ENCODE measurements at places on chromosomes 16 and 17.

DNA sequence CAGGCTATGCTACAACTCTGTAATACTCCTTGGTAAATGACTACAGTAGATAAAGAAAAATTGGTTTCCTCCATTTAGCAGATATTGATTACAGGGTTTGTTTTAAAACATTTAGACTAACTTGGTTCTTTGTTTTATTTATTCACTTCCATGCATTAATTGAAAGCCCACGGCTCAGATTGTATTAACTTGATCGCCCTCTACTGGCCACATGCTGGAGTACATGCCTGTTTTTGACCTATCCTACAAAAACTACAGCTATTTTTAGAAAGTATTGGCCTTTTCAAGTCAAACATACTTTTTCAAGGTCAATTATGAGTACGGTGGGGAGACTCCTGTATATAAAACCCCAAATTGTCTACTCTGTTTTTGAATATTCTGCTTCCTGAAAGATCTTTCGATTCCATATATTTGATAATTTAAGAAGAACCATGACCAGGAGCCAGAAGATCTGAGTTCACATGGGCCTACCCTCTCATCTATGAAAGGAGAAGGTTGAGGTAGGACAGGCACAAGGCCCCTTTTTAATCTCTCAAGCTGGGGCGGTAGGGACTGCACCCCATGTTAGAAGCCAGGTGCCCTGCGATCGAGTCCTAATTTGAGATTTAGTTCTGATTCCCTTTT is 51.8 kb downstream of the CA10 start:
- DNase-seq = peak; percentile 3

GRCh38 chr16:83715217-83715920 is 92.4 kb upstream of the HSBP1 start:
- DNase-seq = no peak

GRCh38 chr17:73142872-73143381 is 21.9 kb upstream of the SSTR2 start:
- DNase-seq = no peak

DNA sequence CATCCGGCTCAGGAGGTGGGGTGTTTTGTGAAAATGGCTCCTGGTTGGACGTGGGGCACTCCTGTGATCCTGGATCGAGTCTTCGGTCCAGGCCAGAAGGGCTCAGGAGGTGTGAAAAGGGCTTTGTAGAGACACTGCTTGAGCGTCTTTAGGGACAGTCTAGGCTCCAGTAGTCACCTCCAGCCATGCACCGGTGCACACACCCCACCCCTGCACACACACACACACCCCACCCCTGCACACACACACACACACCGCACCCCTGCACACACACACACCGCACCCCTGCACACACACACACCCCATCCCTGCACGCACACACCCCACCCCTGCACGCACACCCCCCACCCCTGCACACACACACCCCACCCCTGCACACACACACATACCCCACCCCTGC is 19.1 kb downstream of the CHMP1A start:
- DNase-seq = no peak

GRCh38 chr16:88750854-88751253 is 34.2 kb downstream of the PIEZO1 start:
- DNase-seq = no peak

GRCh38 chr16:66103211-66103610 is 263.3 kb upstream of the CDH5 start:
- no peak for DNase-seq

- DNase-seq = no peak
Observed at GRCh38 chr16:48942996-48943395, 333.0 kb upstream of the N4BP1 start.

GRCh38 chr17:48066192-48066591 is 18.0 kb downstream of the NFE2L1 start:
- no peak for DNase-seq

DNA sequence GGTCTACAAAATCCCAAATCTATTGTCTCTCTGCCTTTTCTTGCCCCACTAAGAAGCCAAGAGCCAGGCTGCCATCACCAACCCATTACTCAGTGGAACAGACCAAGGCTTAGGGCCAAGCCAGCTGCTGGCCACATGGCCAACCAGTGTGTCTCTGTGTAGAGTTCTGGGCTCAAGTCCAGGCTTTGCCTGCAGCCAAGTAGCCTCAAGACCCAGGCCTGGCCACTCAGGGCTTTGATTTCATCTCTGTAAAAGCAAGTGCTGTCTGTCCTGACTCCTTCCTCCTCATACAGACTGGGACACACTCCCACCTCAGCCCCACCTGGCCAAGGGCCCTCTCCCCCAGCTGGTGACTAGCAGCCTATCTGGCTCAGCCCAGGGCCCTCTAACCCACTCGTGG is 14.6 kb downstream of the SREBF1 start:
- no peak for DNase-seq

DNA sequence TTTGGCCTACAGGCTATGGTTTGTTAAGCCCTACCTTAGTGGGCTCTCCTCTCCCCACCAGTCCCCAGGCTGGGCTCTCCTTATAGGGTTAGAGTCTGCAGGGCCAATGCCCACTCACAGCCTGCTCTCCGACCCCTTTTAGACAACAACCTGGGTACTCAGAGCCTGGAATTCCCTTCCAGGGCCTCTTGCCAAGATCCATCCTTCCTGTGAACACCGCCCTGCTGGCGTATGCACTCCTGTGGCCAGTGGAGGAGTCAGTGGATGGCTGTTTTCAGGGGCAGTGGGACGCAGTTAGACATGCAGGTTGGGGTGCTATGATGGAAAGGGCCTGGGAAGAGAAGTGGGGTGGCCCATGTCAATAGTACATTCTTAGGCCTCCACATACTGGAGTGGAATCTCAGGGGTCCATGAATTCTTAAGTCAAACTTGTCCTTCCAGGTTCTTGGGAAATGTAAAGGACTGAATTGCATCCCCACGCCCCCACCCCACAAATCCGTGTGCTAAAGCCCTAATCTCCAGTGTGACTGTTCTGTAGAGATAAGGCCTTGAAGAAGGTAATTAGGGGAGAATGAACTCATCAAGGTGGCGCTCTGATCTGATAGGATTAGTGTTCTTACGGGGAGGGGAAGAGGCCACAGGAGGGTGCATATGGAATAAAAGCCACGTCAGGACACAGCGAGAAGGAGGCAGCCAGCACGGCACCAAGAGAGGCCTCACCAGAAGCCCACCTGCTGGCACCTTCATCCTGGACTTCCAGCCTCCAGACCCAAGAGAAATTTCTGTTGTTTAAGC is 81.6 kb upstream of the CACNG5 start:
- DNase-seq = no peak

GRCh38 chr17:50304781-50305404 is 30.6 kb downstream of the TMEM92 start:
- DNase-seq = no peak

GRCh38 chr16:4733211-4733742 is 794 bp downstream of the ANKS3 start:
- no peak for DNase-seq

DNA sequence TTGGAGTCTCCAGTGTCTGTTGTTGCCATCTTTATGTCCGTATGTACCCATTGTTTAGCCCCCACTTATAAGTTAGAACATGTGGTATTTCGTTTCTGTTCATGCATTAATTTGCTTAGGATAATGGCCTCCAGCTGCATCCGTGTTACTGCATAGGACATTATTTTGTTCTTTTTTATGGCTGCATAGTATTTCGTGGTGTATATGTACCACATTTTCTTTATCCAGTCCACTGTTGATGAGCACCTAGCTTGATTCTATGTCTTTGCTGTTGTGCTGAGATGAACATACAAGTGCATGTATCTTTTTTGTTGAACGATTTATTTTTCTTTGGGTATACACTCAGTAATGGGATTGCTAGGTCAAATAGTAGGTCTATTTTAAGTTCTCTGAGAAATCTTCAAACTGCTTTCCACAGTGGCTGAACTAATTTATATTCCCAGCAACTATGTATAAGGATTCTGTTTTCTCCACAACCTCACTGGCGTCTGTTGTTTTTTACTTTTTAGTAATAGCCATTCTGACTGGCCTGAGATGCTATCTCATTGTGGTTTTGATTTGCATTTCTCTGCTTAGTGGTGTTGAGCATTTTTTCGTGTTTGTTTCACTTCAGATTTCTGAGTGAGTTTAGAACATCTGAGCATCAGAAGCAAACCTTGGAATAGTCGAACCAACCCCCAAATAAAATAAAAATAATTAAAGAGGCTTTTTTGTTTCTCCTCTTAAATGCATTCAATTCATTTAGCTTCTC is 304.7 kb downstream of the ZFHX3 start:
- no peak for DNase-seq

DNA sequence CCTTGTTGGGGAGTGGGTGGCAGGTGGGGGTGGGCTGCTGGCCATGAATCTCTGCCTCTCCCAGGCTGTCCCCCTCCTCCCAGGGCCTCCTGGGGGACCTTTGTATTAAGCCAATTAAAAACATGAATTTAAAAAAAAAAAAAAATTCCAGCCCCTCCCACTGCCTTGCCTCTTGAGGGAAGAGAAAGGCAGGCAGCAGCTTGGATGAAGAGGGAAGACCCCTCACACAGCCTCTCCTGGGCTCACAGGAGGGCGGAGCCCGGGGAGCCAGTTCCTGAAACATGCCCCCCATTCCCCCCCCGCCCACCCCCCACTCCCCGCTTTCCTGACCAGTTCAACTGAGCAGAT is 1.8 kb upstream of the TCAP start:
- no peak for DNase-seq

- no peak for DNase-seq
Observed at GRCh38 chr16:8894736-8895334, 12.7 kb downstream of the LITAFD start.

- no peak for DNase-seq
Observed at GRCh38 chr17:72004011-72004427, 116.8 kb upstream of the SOX9 start.

- no peak for DNase-seq
Observed at GRCh38 chr16:10663744-10664143, 31.0 kb downstream of the TEKT5 start.

DNA sequence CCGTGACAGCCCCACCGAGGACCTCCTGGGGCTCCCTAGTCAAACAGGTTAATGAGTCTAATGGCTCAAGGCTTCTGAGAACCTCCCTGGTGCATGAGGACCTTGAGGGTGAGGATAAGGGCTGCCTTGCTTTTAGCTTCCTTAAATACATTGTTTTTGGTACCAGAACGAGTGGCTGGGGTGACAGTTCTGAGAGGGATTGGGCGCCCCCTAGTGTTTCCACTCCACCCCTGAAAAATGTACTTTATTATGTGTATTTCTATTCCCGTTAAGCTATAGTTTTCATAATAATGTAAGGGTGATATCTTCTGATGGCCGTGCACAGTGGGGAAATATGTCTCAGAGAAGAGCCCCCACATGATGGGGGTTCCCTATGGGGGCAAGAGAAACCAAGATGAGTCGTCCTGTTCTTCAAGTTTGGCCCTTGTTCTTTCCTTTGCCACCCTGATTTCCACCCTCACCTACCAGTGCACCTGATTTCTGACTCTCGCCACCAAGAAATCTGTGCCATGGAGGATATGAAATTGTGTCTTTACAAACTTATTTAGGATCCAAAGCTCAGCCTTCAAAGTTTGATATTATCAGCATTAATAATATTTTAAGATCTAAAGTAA is 14.5 kb upstream of the VWA3A start:
- peak; percentile 64 for DNase-seq

DNA sequence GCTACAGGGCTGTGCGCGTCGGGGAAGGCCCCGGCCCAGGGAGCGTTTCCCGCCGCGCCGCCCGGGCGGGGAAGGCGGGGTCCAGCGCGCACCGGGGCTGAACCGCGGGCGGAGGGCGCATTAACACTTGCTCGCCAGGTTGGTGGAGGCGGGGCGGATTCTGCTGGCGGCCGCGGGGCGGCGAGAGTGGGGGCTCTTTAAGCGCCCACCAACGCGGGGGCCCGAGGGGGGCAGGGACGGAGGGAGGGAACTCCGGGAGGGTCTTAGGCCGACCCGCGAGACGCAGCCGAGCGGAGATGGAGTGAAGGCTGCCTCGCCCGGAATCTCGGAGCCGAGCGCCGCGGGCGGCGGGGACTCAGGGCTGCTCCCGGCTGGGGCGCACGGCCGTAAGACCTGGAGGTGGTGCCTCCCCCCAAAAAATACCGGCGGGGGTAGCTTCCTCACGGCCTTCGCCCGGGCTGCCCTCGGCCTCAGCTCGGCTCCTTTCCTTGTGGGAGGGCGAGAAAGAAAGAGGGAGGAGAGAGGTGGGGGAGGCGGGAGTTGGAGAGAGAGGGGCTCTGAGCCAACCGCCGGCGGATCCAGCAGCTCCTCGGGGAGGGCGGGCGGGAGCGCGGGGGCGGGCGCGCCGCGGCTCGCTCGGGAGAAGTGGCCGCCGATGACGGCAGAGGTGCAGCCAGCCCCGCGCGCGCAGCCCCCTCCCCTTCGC is 415 bp upstream of the FOXF1 start:
- DNase-seq = no peak

All from stimulated activated CD8-positive, alpha-beta memory T cell treated with anti-CD3 and anti-CD28 coated beads, Interleukin-4, amount 100 ng/mL, for 1 hour (primary cell).